Breast epithelium (tissue), 4 donors: ENCODE measurements at places on chromosomes 3 and 15. TPM values are rescaled to one million over a fixed set of nuclear protein-coding genes. Genes with fewer than 3 reads are reported as not detected.
A peak's percentile ranks its signal among the peaks of the same experiment; 100 is the strongest.

GRCh38 chr15:78620021-78620526 is 722 bp downstream of the CHRNA3 start:
- H3K4me1 ChIP-seq: peaks cover 3% of the 10 kb centered on the region
- no peaks in the 10 kb centered on the region for H3K36me3 ChIP-seq
- H3K27me3 ChIP-seq: peaks cover 4% of the 10 kb centered on the region
- peak overlapping the region; percentile 39 for H3K4me3 ChIP-seq
- no peak for DNase-seq

- H3K36me3 ChIP-seq: no peaks in the 10 kb centered on the region
- no peaks in the 10 kb centered on the region for H3K27me3 ChIP-seq
- DNase-seq: peak; percentile 7
- H3K27ac ChIP-seq: no peak overlapping the region
These were observed 44.0 kb upstream of the PCSK6 start for GRCh38 chr15:101533371-101534140.

DNA sequence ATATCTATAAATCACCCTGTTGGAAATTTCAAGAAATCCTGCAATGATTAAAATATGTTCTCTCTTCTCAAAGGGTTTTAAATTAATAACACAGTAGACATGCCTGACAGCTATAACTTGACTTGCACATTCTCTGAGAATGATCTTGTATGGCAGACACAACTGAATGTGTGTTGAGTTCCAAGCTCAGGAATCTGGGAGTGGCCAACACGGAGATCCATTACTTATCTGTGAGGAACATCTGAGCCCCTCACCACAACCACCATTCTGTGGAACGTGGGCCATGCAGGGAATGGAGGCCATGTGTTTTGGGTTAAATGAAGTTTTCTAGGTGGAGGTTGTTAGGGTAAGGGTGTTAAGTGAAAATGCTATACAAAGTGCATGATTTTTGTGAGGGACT is 105.3 kb upstream of the CHMP2B start:
- H3K4me1 ChIP-seq: no peaks in the 10 kb centered on the region
- no peak overlapping the region for H3K4me3 ChIP-seq
- no peaks in the 10 kb centered on the region for H3K27me3 ChIP-seq
- H3K27ac ChIP-seq: no peak overlapping the region
- no peaks in the 10 kb centered on the region for H3K36me3 ChIP-seq

- H3K36me3 ChIP-seq: no peaks in the 10 kb centered on the region
- DNase-seq: no peak
- H3K4me3 ChIP-seq: no peak overlapping the region
- no peaks in the 10 kb centered on the region for H3K4me1 ChIP-seq
- H3K27ac ChIP-seq: no peak overlapping the region
- H3K27me3 ChIP-seq: no peaks in the 10 kb centered on the region
These were observed 6.1 kb upstream of the LRRC15 start for GRCh38 chr3:194375473-194376240.

DNA sequence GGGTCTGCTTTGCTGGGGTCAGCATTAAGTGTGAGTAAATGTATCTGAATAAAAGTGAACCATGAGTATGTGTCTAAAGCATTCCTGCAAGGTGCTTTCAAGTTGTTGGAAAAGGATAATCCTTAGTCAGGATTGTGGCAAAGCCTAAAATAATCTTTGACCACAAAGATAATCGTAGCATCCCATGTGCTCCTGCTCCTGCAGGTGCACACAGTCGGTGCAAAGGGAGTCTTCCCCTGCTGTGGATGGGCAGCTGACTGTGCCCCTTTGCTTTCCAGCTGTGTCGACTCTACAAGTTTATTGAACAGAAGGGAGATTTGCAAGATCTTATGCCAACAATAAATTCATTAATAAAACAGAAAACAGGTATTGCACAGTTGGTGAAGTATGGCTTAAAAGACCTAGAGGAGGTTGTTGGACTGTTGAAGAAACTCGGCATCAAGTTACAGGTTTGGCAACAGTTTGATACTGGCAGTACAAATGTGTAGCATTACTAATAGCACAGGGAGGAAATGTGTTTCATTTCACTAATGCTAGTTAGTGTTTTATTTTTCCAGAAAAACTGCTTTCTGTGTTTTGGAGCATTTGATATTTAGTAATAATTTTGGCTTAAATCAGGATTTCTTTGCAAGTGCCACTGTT is 22.6 kb downstream of the SRP14 start:
- no peaks in the 10 kb centered on the region for H3K36me3 ChIP-seq
- no peak for DNase-seq
- no peak overlapping the region for H3K27ac ChIP-seq
- H3K4me3 ChIP-seq: no peak overlapping the region
- H3K27me3 ChIP-seq: no peaks in the 10 kb centered on the region
- H3K4me1 ChIP-seq: no peaks in the 10 kb centered on the region

DNA sequence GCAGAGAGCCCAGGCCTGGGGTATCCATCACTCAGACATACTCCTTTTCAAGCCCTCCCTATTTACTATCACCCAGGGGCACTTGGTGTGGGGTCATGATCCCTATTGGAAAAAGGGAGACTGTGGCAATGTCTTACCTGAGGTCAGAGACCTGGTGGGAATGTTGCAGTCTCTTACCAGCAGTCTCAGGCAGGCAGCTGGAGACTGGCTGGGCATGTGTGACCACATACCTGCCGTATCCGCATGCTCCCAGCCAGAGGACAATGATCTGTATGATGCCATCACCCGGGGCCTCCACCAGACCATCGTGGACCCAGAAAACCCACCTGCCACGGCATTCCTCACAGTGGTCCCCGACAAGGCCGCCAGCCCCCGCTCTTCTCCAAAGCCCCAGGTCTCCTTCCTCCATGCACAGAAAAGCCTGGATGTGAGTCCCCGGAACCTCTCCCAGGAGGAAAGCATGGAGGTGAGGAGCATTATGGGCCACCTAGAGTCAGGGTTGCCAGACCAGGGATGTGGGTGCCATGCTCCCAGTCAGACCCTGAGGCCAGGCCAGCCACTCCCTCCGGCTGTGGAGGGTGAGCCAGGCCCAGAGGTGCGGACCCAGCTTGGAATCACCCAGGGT is 5.9 kb downstream of the SH2D7 start:
- H3K27me3 ChIP-seq: no peaks in the 10 kb centered on the region
- H3K4me1 ChIP-seq: no peaks in the 10 kb centered on the region
- no peak for DNase-seq

DNA sequence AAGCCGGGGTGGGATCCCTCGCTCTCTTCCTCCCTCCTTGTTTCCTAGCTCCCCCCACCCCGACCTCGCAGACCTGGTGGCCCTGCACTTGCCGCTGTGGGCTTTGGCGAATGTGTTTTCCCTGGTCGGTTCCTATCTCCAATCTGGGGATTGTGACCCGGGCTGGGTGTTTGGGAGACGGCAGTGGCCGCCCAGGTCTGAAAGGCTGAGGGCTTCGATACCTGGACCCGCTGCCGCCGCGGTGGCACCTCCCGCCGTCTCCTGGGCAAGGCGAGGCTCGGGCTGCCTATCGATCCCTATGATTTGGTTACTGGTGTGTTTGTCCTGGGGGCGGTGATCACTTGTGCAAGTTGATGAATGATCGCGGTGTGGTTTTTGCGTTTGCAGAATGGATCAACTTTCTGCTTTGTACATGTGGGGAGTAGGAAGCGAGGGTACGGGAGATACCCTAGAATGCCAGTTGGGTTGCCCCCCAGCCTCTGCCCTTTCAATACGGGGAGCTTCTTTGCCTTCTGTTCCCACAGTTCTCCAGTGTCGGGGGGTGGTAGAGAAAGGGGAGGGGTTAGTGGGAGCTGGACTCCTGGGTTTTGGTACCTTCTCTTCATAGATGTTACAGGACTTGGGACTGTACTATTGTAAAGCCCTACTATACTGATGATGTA is 3.0 kb downstream of the BBX start:
- no peaks in the 10 kb centered on the region for H3K4me1 ChIP-seq
- no peaks in the 10 kb centered on the region for H3K27me3 ChIP-seq
- peak overlapping the region; percentile 82 for H3K4me3 ChIP-seq
- H3K36me3 ChIP-seq: no peaks in the 10 kb centered on the region

The GOLGA8S gene
- 0.44 TPM for total RNA-seq

GRCh38 chr3:114383875-114384557 is 90.2 kb downstream of the TIGIT start:
- H3K4me3 ChIP-seq: peak overlapping the region; percentile 56
- peak; percentile 72 for DNase-seq
- H3K27me3 ChIP-seq: no peaks in the 10 kb centered on the region
- H3K4me1 ChIP-seq: no peaks in the 10 kb centered on the region
- no peaks in the 10 kb centered on the region for H3K36me3 ChIP-seq
